ENCODE measurements at places on chromosomes 13 and 19. TPM values are rescaled to one million over a fixed set of nuclear protein-coding genes. Genes with fewer than 3 reads are reported as not detected.

KLHL1 gene
- total RNA-seq: not detected

CILP2 gene
- 1.0 TPM for total RNA-seq

KASH5 gene
- not detected for total RNA-seq

DNA sequence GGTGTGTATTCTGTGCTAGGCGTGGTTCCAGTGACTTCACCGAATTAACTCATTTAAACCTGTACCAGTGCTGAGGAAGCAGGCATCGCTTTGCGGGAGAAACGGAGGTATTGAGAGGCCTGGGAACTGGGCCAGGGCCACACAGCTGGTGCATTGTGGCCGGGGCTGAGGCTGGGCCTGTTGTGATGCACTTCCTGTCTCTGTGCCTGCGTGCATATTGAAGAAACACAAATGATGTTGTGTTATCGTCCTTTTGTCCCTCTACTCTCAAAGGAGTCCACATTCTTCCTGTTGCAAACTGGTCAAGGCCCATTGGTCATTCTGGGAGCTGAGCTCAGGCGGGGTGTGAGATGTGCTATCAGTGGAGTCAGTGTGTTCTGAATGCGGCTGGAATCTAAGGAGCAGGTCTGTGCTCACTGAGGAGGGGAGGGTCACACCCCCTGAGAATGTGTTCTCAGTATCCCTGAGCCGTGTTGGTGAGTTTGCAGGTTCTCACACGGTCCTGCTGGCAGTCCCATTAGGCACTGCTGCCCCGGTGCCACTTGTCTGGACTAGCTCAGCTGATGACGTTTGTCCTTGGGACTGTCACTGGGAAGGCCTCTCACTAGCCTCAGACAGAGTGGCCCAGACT is 62.1 kb downstream of the ARHGEF7 start:
- DNase-seq: peak; percentile 9

DNA sequence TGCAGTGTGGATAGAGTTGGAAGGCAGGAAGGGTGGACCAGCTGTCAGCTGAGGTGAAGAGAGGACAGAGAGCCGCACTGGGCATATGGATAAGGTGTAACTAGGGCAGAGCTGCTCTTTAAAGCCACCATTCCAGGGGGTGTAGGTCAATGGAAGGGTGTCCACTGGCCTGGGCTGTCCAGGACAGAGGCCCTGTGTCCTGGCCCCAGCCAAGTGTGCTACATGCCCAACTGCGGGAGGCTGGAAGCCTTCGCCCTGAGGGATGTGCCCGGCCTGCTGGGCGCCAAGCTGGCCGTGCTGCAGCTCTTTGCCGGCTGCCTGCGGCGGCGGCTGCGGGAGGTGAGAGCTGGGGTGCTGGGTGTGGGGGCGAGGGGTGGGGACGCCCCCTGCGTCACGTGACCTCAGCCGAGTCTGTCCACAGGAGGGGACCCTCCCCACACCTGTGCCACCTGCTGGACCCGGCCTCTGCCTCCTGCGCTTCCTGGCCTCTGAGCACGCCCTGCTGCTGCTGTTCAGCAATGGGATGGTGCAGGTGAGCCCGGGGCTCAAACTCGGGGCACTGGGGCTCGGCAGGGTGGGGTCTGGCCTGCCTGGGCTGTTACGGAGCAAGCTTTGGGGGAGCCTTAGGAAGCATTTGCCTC is 9.8 kb downstream of the PLK5 start:
- DNase-seq: no peak

GRCh38 chr13:71838842-71839241 is 28.2 kb downstream of the DACH1 start:
- no peak for DNase-seq

DNA sequence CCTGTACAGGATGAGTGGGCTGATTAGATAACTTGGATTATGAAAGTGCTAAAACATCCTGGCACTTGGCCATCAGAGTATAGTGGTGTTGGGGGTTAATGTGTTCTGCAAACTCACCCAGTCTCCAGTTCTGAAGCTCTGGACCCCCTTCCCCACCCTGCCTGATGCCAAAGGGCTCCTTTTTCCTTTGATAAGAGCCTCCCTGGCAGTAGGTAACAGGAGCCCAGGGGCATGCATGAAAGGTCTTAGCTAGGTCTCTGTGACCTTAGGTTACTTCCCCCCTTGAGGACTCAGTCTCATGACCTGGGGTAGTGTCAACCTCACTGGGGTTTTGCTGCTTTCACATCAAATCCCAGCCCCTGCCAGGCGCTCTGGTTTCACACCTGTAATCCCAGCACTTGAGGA is 2.5 kb downstream of the RPS28 start:
- no peak for DNase-seq

- no peak for DNase-seq
Measured at GRCh38 chr19:47758443-47758804, 13.1 kb downstream of the NOP53 start.

- peak; percentile 34 for DNase-seq
Measured at GRCh38 chr13:76764429-76764828, 121.8 kb downstream of the KCTD12 start.

Data from Daoy (cell line).